ENCODE measurements at places on chromosomes 7 and 10.

DNA sequence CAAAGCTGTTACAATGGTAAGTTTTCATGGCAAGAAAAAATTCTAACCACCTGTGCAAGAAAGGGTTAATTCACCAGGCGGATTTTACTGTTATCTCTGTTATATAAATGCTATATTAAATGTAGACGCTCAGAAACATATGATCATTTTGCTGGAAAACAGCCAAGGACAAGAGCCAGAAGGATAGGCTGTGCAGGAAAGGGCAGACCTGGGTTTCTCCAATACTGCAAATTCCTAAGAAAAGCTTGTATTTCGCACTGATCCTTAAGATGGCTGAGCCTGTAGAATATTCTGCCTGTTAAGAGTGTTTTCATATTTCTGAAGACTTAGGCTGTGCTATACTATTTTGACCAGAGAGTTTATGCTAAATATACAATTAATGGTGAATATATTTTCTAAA is 564.1 kb upstream of the KCND2 start:
- H3K27me3 ChIP-seq, result no peaks in the 10 kb centered on the region
- no peaks in the 10 kb centered on the region for H3K36me3 ChIP-seq
- H3K27ac ChIP-seq, result no peak overlapping the region
- no peak overlapping the region for H3K4me3 ChIP-seq

- H3K27ac ChIP-seq, result no peak overlapping the region
- no peaks in the 10 kb centered on the region for H3K27me3 ChIP-seq
- no peaks in the 10 kb centered on the region for H3K4me1 ChIP-seq
- H3K4me3 ChIP-seq, result no peak overlapping the region
Measured at GRCh38 chr10:15322356-15322755, 48.7 kb downstream of the FAM171A1 start.

DNA sequence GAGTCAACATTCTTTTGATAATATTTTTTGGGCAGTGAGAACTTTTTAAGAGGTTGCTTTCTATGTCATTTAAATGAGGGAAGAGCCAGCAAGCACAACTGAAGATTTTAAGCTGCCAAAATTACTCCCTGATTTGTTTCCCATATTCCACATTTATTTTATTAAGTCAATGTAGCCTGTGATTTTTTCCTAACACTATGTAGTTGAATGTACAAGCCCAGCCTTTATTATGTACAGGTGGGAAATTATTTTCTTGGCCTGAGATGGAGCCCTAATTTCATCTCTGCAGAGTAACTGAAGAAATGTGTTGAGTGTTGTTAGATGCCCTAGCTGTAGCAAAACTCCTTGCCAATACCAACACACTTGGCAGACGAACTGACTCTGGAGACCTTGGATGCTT is 83.1 kb upstream of the MINDY3 start:
- H3K36me3 ChIP-seq, result no peaks in the 10 kb centered on the region
- no peaks in the 10 kb centered on the region for H3K27me3 ChIP-seq
- DNase-seq, result no peak
- H3K4me1 ChIP-seq, result no peaks in the 10 kb centered on the region

DNA sequence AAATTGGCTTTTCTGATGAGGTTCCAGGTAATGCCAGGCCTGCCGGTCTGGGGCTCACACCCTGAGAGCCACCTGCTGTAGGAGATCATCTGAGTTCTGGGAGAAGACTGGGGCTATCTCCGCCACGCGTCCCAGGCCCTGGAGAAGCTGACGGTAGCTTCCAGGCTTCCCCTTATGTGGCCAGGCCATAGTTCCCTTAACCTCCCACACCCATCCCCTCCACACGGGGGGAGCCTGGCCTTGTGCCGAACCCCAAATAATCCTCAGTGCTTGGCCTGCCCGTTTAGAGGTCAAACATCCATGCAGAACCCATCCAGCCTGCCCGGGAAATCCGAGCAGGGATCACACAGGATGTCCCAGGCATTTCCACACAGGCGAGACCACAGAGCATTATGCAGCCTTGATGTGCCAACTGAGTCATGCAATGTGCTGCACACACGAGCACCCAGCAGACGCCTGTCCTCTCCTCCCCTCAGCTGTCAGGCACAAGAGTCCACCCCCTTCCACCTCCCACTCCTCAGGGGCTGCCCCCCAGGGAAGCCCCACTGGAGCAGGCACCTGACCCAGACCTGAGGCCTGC is 176.2 kb downstream of the PRKAG2 start:
- DNase-seq, result no peak
- H3K4me3 ChIP-seq, result no peak overlapping the region
- H3K27me3 ChIP-seq, result no peaks in the 10 kb centered on the region
- no peaks in the 10 kb centered on the region for H3K36me3 ChIP-seq
- no peaks in the 10 kb centered on the region for H3K4me1 ChIP-seq

DNA sequence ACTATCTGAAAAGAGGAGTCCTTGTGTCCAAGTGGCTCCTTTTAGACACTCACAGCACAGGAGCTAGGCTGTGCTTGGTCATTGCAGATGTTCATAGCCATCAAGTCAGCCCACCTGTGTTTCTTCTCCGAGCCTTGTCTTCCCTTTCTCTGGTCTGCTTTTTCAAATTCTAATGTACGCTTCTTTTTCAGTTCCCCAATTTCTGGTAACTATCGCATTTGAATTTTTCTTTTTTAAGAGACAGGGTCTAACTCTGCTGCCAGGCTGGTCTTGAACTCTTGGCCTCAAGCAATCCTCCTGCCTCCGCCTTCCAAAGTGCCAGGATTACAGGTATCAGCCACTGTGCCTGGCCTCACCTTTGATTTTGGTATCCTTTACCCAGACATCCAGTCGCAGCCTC is 18.9 kb downstream of the APBB1IP start:
- H3K36me3 ChIP-seq, result no peaks in the 10 kb centered on the region
- DNase-seq, result no peak
- H3K4me3 ChIP-seq, result no peak overlapping the region
- H3K4me1 ChIP-seq, result peaks cover 34% of the 10 kb centered on the region
- H3K27ac ChIP-seq, result peak overlapping the region; percentile 7
- H3K27me3 ChIP-seq, result no peaks in the 10 kb centered on the region

DNA sequence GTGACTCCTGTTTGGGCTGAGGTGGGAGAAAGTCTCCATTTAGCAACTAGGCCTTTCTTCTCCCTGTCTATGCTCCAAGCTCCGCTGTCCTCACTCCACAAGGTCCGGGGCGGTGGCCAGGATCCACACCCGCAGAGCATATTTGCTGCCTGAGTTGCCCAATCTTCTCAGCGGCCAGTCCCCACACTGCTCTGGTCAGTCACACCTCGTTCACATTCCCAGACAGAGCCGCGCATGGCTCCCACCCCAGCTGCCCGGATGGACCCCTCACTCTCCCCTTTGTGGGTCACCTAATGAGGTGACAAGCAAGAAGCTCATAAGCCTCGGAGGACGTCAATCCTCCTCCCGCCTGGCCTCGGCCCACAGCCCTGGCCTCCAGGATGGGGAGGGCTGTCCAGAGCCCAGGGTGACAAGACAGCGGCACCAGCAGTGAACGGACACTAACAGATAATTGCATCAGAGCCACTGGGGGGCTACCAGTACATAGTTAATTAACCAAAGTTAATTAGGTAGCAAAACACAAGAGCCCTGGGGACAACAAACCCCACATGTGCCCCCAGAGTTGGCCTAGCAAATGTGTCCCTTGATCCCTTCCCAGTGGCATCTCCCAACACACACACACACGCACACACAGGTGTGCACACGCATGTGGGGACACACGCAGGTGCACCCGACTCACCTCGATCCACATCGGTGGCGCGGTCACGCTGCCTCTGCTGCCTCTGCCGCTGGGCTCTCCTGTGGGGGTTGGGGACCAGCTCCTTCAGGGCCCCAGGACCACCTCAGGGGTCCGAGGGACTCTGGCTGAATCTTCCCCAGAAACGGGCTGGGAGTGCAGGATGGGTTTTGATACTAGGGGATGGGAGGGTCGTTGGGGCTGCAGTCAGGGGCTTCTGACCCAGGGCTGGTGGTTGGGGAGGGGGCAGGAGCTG is 11.8 kb downstream of the EPHA1 start:
- H3K27ac ChIP-seq, result no peak overlapping the region
- no peak overlapping the region for H3K4me3 ChIP-seq
- H3K4me1 ChIP-seq, result no peaks in the 10 kb centered on the region
- no peaks in the 10 kb centered on the region for H3K27me3 ChIP-seq

- DNase-seq, result no peak
- no peaks in the 10 kb centered on the region for H3K27me3 ChIP-seq
- peaks cover 25% of the 10 kb centered on the region for H3K36me3 ChIP-seq
- H3K4me3 ChIP-seq, result no peak overlapping the region
Measured at GRCh38 chr10:100983868-100984671, 3.2 kb downstream of the MRPL43 start.

GRCh38 chr10:127125331-127125730 is 71.1 kb downstream of the INSYN2A start:
- H3K27me3 ChIP-seq, result no peaks in the 10 kb centered on the region
- no peak for DNase-seq
- H3K4me3 ChIP-seq, result no peak overlapping the region
- no peaks in the 10 kb centered on the region for H3K4me1 ChIP-seq
- H3K27ac ChIP-seq, result no peak overlapping the region
- H3K36me3 ChIP-seq, result no peaks in the 10 kb centered on the region

DNA sequence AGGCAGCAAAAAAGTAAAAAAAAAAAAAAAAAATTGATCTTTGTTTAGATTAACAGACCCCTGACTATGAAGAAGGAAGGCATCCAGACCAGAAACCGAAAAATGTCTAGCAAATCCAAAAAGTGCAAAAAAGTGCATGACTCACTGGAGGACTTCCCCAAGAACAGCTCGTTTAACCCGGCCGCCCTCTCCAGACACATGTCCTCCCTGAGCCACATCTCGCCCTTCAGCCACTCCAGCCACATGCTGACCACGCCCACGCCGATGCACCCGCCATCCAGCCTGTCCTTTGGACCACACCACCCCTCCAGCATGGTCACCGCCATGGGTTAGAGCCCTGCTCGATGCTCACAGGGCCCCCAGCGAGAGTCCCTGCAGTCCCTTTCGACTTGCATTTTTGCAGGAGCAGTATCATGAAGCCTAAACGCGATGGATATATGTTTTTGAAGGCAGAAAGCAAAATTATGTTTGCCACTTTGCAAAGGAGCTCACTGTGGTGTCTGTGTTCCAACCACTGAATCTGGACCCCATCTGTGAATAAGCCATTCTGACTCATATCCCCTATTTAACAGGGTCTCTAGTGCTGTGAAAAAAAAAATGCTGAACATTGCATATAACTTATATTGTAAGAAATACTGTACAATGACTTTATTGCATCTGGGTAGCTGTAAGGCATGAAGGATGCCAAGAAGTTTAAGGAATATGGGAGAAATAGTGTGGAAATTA is 19.4 kb downstream of the GATA3 start:
- DNase-seq, result no peak
- no peak overlapping the region for H3K4me3 ChIP-seq
- peaks cover 65% of the 10 kb centered on the region for H3K36me3 ChIP-seq
- no peaks in the 10 kb centered on the region for H3K27me3 ChIP-seq

DNA sequence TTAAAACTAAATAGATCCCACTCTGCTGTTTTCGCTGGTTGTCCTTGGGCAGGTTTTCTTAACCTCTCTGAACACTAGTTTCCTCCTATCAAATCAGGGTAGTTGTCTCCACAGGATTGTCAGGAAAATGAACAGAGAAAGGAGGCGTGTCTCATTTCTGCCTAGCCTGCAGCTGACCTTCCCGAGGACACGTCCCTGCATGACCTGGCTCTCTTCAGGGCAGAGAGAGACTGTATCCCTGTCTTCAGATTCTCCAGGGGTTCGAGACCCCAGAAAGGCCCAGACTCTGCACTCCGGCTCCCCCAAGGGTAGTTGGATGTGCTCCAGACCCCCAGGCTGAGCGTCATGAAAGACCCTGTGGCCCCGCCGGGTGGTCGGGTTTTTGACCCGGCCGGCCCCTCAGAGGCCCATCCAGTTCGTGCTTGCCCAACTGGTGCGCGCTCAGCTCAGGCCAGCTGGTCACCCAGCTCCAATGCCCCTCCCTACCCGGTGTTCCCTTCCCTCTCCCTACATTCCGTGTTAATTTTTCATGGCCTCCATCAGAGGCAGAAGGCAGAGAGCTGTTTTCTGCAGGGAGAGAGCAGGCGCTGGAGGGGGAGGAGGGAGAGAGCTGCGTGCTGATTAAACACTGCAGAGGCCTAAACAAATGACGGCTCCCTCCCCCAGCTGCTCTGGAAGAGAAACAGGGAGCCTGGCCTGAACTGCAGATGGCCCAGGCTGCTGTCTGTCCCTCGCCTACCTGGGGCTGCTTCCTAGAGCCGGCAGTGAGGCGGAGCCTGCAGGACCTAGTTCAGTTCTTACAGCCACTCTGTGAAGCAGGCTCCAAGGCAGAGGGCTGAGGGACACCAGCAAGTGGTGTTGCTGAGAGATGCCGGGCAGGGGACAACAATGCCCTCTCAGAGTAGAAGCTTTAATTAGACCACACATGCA is 86.2 kb upstream of the PPIF start:
- no peaks in the 10 kb centered on the region for H3K27me3 ChIP-seq
- H3K27ac ChIP-seq, result no peak overlapping the region
- H3K4me1 ChIP-seq, result no peaks in the 10 kb centered on the region
- H3K36me3 ChIP-seq, result no peaks in the 10 kb centered on the region

DNA sequence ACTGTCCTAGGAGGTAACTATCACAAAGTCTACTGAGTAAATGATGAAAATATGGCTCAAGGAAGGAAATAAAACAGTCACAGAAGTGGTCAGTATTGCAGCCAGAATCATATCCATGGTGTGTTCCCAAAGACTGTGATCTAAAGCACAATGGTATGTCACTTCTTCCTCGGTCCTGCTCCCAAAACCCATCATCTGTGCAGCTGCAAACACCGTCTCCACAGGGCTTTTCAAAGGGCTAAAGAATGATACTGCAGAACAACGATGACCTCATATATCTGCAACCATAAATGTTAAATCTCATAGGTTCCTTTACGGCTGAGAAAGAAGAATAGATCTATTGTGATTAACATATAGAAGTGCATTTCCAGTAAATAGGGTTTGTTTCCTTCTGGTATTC is 465.0 kb downstream of the GRID1 start:
- no peaks in the 10 kb centered on the region for H3K36me3 ChIP-seq
- H3K4me1 ChIP-seq, result no peaks in the 10 kb centered on the region
- H3K27me3 ChIP-seq, result no peaks in the 10 kb centered on the region
- DNase-seq, result no peak
- H3K27ac ChIP-seq, result no peak overlapping the region
- H3K4me3 ChIP-seq, result no peak overlapping the region

GRCh38 chr10:27792216-27792615 is 46.6 kb upstream of the MKX start:
- no peaks in the 10 kb centered on the region for H3K27me3 ChIP-seq
- H3K4me3 ChIP-seq, result no peak overlapping the region
- no peaks in the 10 kb centered on the region for H3K36me3 ChIP-seq
- H3K27ac ChIP-seq, result no peak overlapping the region
- DNase-seq, result no peak
- no peaks in the 10 kb centered on the region for H3K4me1 ChIP-seq

- H3K4me3 ChIP-seq, result no peak overlapping the region
Measured at GRCh38 chr10:51080311-51081006, 6.2 kb downstream of the PRKG1 start.

Data from effector memory CD4-positive, alpha-beta T cell (primary cell).